ENCODE measurements at places on chromosomes 13 and 19.

DNA sequence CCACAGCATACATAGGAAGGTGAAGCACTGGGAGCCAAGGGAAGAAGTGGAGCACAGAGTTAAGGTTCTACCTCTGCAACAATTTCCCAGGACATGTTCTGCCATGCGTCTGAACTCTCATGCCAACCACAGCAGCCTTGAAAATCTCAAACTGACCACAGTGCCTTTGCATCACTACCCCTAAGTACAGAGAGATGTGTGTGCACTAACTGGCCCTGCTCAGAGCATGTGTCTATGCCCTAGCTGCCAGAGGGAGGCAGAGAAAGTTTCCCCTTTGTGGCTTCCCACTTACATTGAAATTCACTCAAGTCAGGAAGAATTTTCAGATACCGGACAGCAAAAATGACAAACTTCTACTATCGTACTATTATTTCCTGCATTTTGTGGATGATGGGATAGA, 26.8 kb upstream of the WDFY2 start:
- DNase-seq: no peak

- DNase-seq: no peak
Observed at GRCh38 chr13:22223411-22223810, 552.5 kb downstream of the FGF9 start.

DNA sequence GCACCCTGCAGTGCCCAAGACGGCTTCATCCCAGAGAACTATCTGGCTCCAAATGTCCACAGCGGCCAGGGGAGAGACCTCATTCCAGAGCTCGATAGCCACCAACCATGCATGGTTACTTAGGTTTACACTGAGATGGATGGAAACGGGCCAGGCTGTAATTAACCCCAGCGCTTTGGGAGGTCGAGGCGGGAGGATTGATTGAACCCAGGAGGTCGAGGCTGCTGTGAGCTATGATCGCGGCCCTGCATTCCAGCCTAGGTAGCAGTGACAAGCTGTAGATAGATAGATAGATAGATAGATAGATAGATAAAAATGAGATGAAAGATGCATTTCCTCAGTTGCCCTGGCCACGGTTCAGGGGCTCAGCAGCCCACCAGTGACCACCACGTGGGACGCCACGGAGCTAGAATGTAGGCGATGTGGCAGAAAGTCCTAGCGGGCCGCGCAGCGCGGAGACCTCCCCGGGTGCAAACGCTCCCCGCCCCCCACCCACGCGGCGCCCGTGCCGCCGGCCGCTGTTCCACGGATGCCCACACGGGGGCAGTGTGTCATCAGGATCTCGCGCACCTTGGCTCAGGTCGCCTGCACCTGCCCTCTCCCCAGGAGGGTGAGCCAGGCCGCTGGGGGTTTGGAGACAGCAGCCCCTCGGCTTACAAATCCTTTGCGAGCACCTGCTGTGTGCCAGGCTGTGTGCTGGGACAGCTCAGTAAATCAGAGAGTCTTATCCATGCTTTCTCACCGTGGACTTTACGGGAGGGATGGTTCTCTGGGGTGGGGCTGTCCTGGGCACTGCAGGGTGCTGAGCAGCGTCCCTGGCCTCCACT, 13.5 kb upstream of the TLE5 start:
- no peak for DNase-seq

DNA sequence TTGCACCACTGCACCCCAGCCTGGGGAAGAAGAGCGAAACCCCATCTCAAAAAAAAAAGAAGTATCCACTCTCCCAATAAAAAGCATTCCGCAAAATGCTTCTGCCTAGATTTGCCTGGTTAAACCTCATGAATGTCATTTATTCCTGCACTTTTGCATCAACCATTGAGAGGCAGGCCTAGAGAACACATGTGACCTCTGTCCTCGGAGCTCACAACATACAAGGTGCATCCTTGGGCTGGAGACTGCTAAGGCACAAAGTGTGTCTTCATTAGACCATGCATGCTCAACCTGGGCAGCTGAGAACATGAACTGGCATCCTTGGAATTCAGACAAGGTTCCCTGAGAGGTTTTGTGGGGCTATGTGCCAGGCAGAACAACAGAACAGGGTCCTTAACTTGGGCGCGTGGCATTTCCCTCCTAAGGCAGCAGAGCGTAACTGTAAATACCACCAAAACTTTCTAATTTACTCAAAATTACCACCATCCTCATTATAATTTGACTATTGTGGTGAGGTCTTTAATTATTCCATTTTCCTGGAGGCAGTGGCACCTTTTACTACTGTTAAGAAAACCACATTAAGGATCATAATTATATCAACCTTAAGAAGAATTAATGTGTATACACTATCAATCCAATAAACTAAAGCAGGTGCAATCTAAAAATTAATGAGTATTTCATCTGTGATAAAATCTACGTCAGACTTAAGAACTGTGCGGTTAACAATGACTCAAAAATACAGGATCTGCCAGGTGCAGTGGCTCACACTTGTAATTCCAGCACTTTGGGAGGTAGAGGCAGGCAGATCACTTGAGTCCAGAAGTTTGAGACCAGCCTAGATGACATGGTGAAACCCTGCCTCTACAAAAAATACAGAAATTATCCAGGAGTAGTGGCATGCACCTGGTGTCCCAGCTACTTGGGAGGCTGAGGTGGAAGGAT, 13.8 kb downstream of the RCBTB1 start:
- DNase-seq: no peak

- DNase-seq: no peak
Observed at GRCh38 chr19:50365434-50366306, at the start of gene NAPSA. Gene NAPSA, minus strand, starts transcription at chr19:50365639. Its CDS starts 18 bp downstream, at chr19:50365621.

DNA sequence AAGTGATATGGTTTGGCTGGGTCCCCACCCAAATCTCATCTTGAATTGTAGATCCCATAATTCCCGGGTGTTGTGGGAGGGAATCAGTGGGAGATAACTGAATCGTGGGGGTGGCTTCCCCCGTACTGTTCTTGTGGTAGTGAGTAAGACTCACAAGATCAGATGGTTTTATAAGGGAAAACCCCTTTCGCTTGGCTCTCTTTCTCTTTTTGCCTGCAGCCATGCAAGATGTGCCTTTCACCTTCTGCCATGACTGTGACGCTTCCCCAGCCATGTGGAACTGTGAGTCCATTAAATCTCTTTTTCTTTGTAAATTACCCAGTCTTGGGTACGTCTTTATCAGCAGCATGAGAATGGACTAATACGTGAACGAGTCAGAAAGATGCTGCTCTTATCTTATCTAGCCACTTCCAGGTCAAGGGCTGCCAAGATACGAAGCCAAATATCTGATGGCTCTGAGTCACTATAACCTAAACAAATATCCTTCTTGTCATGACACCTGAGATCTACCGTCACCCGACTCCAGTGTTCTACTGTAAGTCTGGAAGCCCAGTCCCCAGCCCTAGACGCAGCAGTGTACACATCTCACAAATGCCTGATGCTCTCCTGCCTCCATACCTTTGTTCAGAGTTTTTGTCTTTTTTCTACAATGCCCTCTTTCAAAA, 45.9 kb downstream of the SLC15A1 start:
- DNase-seq: no peak

DNA sequence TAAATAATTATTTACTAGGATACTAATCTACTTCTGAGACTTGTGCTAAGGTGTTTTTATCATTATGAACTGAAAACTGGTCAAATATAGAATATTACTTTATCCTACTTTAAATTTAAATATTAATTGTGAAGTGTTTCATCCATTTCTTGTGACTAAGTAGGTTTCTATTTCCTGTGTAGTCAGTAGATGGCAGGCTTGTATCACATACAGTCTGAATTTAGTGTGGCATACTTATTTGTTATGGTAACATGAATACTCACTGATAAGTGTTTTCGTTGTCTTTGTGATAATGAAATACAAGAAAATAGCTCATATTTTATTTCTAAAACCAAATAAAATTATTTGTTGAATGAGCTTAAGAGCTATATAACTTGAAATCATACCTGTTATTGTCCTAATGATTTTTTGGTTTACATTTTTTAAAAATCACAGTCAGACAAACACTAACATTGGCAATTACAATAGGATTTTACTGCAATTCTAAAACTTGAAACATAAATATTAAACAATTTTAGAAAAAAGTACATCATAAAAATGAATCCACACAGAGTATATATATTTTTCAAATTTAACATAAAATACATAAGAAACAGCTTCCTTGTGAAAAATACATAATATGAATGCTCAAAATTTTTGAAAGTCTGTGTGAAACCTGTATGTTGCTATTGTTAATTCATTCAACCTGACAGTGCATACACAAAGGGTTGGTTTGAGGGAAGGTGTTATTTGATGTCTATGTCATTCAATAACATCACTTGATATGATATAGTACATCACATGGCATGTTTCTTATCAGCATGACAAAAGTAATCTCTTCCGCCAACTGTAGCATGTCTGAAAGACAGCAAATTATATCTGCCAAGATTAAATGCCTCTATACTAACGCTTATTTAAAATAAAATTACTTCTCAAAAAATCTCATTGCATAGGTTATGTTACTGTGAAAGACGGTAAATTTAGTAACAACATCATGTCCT, 904.8 kb upstream of the PCDH20 start:
- peak; percentile 46 for DNase-seq

DNA sequence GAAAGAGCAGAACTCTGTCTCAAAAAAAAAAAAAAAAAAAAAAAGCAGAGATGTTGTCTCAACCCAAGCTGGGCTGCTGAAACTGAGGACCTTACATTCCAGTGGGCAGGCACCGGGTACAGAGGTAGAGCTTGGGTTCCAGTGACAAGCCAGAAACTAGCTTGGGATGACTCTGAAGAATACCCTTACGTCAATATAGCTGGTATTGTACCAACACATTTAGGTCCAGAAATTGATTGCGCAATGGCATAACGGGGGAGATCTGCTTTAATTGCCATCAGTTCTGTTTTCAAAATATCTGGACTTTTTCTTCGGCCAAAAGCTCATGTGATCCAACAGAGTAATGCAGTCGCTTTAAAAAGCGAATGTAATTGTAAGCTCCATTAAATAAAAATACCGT, 103.1 kb upstream of the UBL3 start:
- no peak for DNase-seq

GRCh38 chr13:93559718-93560117, 333.1 kb downstream of the GPC6 start:
- DNase-seq: no peak

All from AML-193 (cell line).